ENCODE measurements at places on chromosomes 4 and X. TPM values are rescaled to one million over a fixed set of nuclear protein-coding genes. Genes with fewer than 3 reads are reported as not detected.

Gene GPR173
- 2.8 TPM for total RNA-seq

Gene DCTD
- total RNA-seq: 49.8 TPM

Gene SLC7A11
- total RNA-seq: 4.7 TPM

Gene CENPI
- 0.42 TPM for total RNA-seq

- DNase-seq: no peak
These were observed 783.5 kb downstream of the STPG2 start for GRCh38 chr4:97359826-97360225.

DNA sequence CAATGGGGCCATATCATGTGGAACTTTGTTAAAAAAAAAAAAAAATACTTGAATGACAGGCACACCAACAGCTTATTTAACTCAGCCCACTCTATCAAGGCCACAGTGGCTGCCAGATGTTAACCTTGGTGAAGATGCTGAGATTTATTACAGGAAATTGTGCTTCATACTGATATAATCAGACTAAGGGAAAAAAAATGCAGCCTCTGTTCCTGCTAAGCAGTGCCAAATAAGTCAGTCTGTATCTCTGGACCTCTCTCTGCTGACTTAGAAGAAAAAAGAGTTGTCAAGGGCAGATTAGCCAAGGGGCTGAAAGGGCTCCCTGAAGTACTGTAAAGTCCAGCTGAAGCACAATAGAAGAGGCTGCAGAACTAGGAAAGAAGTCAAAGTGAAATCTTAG lies 677.7 kb upstream of the HTR2C start:
- no peak for DNase-seq

GRCh38 chr4:64777286-64777685 lies 368.0 kb upstream of the TECRL start:
- DNase-seq: no peak

DNA sequence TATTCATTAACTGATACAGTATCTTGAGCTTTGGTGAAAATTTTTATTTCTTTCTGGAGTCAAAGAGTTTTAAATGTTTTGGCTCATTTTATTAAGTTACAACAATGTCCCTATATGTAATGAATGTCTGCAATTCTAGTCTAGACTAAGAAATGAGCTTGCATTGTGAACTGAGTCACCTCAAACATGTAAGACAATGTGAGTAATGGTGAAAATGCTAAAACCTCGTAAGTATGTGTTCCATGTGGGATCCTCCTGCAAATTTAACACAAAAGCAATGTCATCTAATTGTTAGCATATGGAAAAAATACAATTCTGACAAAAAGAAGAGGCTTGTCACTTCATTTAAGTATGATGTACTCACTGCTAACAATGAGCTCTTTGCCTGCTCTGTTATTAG lies 480.5 kb upstream of the FSTL5 start:
- DNase-seq: no peak

All from left cardiac atrium (tissue), 4 donors.